ENCODE measurements at places on chromosomes 1 and 21. TPM values are rescaled to one million over a fixed set of nuclear protein-coding genes. Genes with fewer than 3 reads are reported as not detected.

The SPATA45 gene
- not detected for total RNA-seq

The HSD3B1 gene
- not detected for total RNA-seq

The OR2L3 gene
- total RNA-seq = not detected

The MEGF6 gene
- 0.56 TPM for total RNA-seq

The NDUFS2 gene
- total RNA-seq = 122 TPM

The CNKSR1 gene
- 0.28 TPM for total RNA-seq

The STUM gene
- total RNA-seq = not detected

The ELF3 gene
- not detected for total RNA-seq

The UTP25 gene
- total RNA-seq = 17.4 TPM

The KRTAP10-9 gene
- total RNA-seq = not detected

- H3K4me3 ChIP-seq = no peak overlapping the region
- H3K27ac ChIP-seq = no peak overlapping the region
- no peaks in the 10 kb centered on the region for H3K36me3 ChIP-seq
- DNase-seq = no peak
Measured at GRCh38 chr1:93438716-93439115, 9.2 kb upstream of the FNBP1L start.

- H3K27me3 ChIP-seq = no peaks in the 10 kb centered on the region
- H3K36me3 ChIP-seq = peaks cover 6% of the 10 kb centered on the region
- no peak overlapping the region for H3K27ac ChIP-seq
- peaks cover 7% of the 10 kb centered on the region for H3K4me1 ChIP-seq
- DNase-seq = peak; percentile 22
Measured at GRCh38 chr1:113946678-113947387, 17.7 kb downstream of the HIPK1 start.

DNA sequence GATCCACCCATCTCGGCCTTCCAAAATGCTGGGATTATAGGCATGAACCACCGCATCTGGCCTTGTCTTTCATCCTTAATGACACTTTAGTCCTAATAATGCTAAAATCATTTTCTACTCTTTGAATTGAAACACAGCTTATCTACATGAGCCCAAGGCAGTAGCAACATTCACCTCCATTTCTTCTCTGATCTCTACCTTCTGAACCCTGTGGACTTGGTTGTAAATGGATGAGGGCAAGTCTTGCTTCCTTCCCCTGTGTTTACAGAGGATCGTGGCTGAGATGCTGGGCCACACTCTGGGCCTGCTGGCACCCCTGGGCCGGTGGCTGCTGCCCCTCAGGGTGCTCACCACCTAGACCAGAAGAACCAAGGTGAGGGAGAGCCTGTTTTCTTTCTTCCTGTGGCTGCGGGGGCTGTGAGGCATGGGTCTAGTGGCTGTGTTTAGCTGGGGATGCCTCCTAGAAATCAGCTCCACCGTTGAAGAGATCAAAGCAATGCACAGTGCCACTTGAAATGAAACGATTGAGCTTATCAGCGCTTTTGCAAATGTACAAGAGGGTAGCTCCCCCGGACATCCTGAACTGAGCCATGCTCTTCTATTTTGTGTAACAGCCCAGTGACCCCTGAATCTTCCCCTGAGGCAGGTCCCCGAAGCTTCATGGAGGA, 32.2 kb upstream of the LGALS8 start:
- H3K36me3 ChIP-seq = no peaks in the 10 kb centered on the region
- no peak overlapping the region for H3K4me3 ChIP-seq
- no peak for DNase-seq
- H3K4me1 ChIP-seq = no peaks in the 10 kb centered on the region
- peaks cover 4% of the 10 kb centered on the region for H3K27me3 ChIP-seq

DNA sequence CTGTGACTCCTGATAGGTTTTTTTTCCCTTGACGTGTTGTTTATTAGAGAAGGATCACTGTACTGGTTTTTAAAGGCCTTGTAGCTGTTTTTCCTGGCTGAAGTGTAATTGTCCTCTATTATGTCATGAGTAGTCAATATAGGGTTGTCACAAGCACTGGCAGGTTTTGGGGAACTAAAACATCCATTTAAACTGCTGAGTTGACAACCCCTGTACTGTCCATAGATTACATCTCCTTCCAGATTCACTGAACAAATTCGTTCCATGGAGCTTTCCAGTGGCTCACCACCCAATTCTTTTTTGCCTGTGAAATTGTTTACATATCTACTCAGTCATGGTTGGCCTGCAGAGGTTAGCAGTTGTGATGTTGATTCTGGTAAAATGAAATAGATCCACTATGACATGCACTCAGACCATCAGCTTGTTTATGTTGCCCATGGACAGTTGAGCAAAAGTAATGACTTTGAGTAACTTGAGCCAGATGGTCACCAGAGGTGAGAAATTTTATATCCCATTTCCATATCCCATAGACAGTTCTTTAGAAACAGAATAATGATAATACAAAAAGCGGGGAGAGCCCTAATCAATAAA, 59.9 kb upstream of the QSOX1 start:
- no peaks in the 10 kb centered on the region for H3K27me3 ChIP-seq
- no peak overlapping the region for H3K4me3 ChIP-seq
- peak overlapping the region; percentile 79 for H3K27ac ChIP-seq
- peak; percentile 68 for DNase-seq
- peaks cover 19% of the 10 kb centered on the region for H3K36me3 ChIP-seq

DNA sequence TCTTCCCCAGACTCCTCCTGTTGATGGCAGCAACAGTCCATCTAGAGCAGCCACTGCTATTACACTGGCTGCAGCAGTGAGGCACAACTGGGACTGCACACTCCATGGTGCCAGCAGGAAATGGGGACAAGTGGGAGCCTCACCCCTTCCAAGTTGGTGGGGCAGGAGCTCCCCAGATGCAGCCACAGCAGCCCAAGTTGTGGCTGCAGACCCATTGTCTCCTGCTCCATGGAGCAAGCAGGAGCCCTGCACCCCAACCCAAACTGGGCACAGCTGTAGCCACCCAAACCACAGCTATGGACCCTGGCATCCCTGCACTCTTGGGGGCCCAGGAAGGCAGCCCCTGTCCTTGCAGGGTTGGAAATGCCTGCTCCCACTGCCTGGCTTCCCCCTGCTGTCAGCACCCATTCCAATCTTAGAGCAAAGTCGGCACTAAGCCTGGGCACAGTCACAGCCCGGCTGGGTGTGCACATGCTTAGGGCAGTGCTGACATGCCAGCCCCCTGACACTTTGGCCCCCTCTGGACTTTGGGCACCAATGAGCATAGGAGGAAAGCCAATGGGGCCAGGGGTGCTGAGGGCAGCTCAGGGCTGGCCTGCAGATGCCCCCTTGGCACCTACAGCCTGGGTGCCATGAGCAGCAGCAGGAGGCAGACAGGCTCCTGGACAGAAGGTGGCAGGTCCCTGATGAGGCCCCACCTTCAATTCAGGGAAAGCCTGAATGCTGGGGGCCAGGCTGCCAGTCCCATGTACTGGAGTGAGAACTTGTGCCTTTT, 44.0 kb downstream of the MATN1 start:
- DNase-seq = no peak
- no peak overlapping the region for H3K27ac ChIP-seq
- H3K36me3 ChIP-seq = no peaks in the 10 kb centered on the region
- H3K4me1 ChIP-seq = no peaks in the 10 kb centered on the region
- peaks cover 22% of the 10 kb centered on the region for H3K27me3 ChIP-seq

GRCh38 chr1:206469411-206469932, 804 bp upstream of the IKBKE start:
- H3K27me3 ChIP-seq = no peaks in the 10 kb centered on the region
- DNase-seq = no peak
- no peak overlapping the region for H3K4me3 ChIP-seq
- H3K4me1 ChIP-seq = peaks cover 25% of the 10 kb centered on the region

DNA sequence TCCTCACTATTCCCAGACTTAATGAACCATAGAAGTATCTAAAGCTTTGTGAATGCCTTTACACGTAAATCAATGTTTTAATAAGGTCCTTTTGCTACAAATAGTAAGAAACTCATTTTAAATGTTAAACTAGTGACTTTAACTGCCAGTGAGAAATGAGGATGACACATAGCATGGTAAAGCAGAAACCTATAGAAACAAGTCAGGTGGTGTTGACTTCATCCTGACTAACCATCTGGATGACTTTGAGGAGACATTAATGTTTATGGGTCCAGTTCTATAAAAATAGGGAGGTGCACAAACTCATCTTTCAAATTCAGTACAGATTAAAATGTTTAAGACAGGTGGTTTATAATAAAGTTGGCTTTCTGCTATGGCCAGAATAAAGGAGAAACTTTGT, 85.4 kb downstream of the COLGALT2 start:
- no peaks in the 10 kb centered on the region for H3K27me3 ChIP-seq
- H3K4me3 ChIP-seq = no peak overlapping the region
- peaks cover 6% of the 10 kb centered on the region for H3K4me1 ChIP-seq
- peak; percentile 24 for DNase-seq
- no peaks in the 10 kb centered on the region for H3K36me3 ChIP-seq

DNA sequence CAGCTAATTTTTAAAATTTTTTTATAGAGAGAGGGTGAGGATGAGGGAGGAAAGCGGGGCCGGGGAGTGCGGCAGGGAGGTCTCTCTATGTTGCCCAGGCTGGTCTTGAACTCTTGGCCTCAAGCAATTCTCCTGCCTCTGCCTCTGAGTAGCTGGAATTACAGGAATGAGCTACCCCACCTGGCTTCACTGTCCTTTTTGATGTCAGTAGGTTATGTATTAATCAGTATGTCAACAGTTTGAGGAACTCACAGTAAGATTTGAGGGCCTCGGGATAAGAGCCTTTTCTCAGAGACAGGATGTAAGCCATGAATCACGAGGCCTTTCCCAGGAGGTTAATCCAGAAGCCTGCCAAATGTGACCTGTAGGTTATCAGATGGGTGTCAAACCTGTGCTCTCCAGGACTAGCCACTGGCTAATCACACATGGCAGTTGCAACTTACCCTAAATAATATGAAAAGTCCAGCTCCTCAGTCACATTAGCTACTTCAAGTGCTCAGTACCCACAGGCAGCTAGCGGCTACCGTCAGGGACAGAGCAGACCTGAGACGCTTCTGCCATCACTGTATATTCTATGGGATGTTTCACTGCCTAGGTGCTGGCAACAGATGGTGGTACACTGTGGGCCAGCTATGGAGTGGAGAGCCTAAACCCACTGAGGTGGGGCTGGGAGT, 33.1 kb downstream of the TRIM67 start:
- no peak for DNase-seq
- no peaks in the 10 kb centered on the region for H3K36me3 ChIP-seq
- no peak overlapping the region for H3K4me3 ChIP-seq
- H3K4me1 ChIP-seq = no peaks in the 10 kb centered on the region
- H3K27me3 ChIP-seq = peaks cover 16% of the 10 kb centered on the region

DNA sequence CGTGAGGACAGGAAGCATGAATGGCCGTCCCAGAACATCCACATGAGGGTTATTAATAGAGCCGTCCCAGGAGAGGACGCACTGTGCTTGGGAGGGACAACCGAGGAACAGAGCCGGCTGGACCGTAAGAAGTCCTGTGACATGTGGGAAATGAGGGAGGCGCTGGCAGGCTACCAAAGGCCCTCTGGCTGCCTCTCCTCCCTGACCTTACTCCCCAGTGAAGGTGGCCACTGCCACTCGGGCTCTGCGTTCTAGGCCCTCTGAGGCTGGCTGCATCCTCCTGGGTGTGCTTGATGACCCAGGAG, 15.5 kb upstream of the NPPB start:
- peaks cover 64% of the 10 kb centered on the region for H3K27me3 ChIP-seq
- no peak for DNase-seq
- no peak overlapping the region for H3K4me3 ChIP-seq
- H3K4me1 ChIP-seq = no peaks in the 10 kb centered on the region
- no peaks in the 10 kb centered on the region for H3K36me3 ChIP-seq
- no peak overlapping the region for H3K27ac ChIP-seq

DNA sequence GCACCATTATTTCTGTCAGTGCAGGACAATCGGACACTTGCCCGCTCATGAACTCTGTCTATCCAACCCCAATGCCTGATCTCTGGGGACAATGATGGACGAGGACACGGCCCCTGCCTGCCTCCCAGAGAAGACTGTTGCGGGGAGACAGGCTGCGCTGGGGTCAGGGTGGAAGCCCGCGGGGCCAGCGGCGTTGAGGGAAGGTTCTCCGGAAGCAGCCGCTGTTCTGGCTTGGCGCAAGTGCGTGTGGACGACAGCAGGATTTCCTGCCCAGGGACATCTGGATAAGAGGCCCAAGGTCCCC, 18.8 kb downstream of the RHBG start:
- H3K4me3 ChIP-seq = no peak overlapping the region
- no peak for DNase-seq
- no peaks in the 10 kb centered on the region for H3K36me3 ChIP-seq
- no peaks in the 10 kb centered on the region for H3K4me1 ChIP-seq

GRCh38 chr1:31038360-31038759, 27.2 kb downstream of the PUM1 start:
- H3K27ac ChIP-seq = no peak overlapping the region
- peak; percentile 73 for DNase-seq
- peaks cover 12% of the 10 kb centered on the region for H3K36me3 ChIP-seq
- H3K4me3 ChIP-seq = no peak overlapping the region

DNA sequence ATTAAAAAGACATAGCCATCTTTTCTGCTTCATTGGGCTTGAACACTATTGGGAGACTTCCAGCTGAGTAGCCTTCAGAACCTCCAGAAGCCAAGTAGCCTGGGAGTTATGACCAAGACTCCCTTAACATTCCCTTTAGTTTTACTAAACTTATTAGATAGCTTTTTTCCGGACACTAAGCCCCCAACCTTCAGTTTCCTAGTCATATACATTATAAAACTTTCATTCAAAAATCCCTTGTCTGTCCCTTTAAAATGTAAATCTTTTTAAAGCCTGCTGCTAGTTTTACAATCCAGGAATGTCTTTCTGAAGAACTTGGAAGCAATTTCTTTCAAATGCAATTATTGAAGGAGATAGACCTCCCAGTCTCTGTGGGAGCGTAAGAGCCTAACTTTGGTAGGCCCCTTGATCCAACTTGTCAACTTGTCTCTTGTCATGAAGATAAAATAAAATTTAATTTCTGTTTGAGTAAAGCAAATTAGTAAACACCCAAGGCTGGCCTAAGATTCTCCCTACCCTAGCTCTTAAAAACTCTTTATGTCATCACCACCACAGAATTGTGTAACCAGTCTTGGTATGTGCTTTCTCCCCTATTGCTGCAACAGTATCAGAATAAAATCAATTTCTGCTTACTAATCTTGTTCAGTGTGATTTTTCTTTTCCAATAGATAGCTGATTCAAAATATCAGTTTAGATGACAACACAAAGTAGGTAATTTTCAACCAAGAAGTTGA, 796.2 kb downstream of the PLA2G4A start:
- H3K4me1 ChIP-seq = no peaks in the 10 kb centered on the region
- H3K27ac ChIP-seq = no peak overlapping the region
- no peaks in the 10 kb centered on the region for H3K27me3 ChIP-seq
- no peak overlapping the region for H3K4me3 ChIP-seq

GRCh38 chr1:84743896-84744295, 53.6 kb upstream of the SSX2IP start:
- H3K27me3 ChIP-seq = no peaks in the 10 kb centered on the region
- no peak overlapping the region for H3K4me3 ChIP-seq
- H3K27ac ChIP-seq = no peak overlapping the region
- H3K36me3 ChIP-seq = no peaks in the 10 kb centered on the region
- no peaks in the 10 kb centered on the region for H3K4me1 ChIP-seq
- DNase-seq = no peak

GRCh38 chr1:112946683-112947082, 9.3 kb downstream of the SLC16A1 start:
- H3K36me3 ChIP-seq = 0 out of 2 replicates have a peak, but pooled peaks cover 6% of the 10 kb centered on the region
- no peak overlapping the region for H3K27ac ChIP-seq
- H3K27me3 ChIP-seq = no peaks in the 10 kb centered on the region
- no peak for DNase-seq
- H3K4me3 ChIP-seq = no peak overlapping the region
